ENCODE measurements at places on chromosomes 5 and 9.

DNA sequence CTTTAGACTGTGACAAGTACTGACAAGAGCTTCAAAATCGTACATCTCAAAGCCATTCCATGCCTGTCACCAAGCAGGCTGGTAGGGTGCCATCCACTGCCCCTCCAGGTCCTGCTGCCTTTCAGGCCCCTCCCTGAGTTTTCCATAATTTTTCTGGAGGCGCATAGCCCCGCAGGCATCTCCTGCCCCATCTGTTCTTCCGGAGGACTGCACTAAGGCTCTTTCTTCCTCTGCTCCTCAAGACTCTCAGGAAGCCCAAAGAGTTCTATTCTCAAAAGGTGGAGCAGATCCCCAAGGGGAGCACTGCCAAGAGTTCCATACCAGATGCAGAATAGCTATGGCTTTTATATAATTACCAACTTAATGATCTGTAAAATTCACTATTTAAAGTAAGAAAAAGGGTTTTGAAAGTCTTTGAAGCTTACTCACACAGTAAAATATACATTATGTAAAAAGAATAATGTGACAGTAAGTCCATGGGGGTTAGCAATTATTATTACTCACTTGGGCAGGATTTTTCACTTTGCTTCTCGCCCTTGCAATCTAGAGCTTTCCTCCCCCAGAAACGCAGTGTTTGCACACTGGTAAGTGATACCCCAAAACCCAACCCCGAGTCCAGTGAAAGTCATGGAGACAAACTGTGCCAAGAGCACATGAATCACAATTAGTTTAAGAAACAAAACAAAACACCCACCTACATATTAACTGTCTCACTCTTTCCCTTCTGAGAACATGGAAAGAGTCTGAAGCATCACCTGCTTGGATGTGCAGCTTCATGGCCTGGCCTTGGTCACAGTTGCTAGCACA lies 114.1 kb upstream of the DAPK1 start:
- no peak for DNase-seq

- DNase-seq: peak; percentile 12
Measured at GRCh38 chr5:96434201-96434645, 1.2 kb upstream of the PCSK1 start.

GRCh38 chr5:168585119-168585856 lies 6.1 kb upstream of the PANK3 start:
- DNase-seq: no peak

- DNase-seq: no peak
Measured at GRCh38 chr9:111066468-111066867, 28.2 kb upstream of the LPAR1 start.

DNA sequence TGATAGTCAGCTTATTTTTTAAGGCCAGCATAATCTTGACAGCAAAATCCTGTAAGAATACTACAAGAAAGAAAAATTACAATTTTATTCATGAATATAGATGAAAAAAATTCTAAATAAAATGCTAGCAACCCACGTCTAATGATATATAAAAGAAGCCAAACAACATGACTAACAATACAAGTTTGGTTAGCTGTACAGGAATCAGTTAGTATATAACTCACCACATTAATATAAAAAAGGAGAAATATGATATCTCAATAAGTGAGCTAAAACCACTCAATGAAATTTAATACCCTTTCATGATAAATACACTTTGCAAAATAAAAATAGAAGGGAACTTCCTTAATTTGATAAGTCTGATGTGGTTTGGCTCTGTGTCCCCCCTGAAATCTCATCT lies 139.7 kb upstream of the MAN2A1 start:
- DNase-seq: no peak

GRCh38 chr5:32030686-32031085 lies 143.4 kb downstream of the GOLPH3 start:
- DNase-seq: no peak

GRCh38 chr5:89546657-89547056 lies 663.7 kb upstream of the MEF2C start:
- no peak for DNase-seq

DNA sequence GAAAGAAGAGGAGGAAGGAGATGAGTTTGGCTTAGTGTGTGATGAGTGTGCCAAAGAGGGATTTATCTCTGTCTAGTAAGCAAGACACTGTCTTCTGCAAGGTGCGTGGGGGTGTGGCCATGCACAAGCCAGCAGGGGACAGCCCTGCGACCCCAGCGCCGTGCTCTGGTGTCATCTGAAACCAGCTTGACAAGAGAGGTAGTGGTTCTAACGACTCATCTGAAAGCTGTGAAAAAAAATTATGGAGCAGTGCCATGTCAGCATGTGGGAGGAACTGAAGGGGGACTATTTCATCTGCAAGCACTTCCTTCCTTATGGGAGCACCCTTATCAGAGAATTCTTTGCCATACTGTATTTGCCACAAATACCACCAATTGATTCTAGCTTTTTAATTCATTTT lies 398.6 kb downstream of the PSAT1 start:
- no peak for DNase-seq

DNA sequence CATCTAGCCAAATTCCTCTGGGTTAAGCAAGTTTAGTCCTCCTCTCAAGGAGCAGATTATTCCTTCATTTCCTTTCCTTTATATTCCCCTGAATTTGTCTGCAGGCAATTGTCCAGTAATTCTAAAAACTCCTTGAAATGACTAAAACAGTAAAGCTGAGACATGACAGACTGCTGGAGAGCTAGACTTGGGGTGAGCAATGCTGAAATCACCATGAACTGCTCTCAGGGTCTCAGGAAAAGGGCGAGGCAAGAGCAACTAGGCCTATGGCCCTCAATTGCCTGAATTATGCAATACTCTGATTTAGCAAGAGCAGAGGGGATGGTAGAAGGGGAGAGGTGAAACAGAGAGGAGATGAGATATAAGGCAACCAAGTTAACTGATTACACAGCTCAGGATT lies 172.9 kb upstream of the NREP start:
- no peak for DNase-seq

GRCh38 chr5:137621861-137622823 lies 113.7 kb downstream of the KLHL3 start:
- DNase-seq: no peak

GRCh38 chr5:199197-199949 lies 8.1 kb downstream of the LRRC14B start:
- no peak for DNase-seq

DNA sequence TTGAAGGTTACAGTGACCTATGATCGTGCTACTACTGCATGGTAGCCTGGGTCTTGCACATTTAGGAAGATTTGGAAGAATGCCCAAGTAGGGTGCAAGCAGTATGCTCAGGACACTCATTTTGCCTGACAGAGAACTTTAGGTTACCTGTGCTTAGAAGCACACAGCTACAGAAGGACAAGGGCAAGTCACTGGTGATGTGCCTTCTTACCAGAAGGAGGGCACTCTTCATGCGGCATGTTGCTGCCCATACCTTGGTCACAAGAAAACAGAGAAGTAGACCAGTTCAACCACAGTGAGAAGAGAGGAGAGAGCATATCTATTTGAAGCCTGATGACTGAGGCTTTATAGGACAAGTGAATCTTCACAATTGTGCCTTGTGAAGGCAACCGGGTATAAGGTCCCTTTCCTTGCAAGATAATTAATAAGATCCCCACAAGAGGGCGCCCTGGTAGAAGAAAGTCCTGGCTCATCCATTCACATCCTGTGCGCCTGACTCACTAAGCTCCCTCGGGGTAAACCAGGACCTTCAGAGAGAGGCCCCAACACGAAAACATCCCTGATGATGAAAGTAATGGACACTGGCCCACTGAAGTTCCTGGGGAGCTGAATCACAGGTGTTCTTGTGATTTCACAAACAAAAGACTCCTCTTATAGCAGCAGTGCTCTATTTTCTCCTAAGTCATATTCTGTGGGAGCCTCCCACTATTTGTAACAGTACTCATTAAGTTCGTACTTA lies 38.1 kb upstream of the STARD4 start:
- peak; percentile 75 for DNase-seq

DNA sequence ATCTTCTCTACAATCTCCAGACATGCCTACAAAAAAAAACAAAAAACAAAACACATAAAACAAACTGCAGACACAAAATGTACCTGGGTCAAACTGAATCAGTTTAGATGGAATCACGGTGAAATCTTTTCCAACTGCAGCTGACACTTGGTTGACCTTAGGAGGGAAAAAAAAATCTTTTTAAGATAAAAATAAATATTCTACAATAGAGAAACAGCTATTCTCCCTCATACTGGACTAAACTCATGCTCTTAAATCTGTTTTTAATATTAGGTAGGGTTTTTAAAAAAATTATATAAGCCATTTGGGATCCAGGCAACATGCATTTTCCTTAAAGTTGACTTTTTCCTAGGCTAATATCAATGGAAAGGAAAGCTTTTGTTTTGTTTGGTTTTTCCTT lies 33.8 kb upstream of the CER1 start:
- no peak for DNase-seq

DNA sequence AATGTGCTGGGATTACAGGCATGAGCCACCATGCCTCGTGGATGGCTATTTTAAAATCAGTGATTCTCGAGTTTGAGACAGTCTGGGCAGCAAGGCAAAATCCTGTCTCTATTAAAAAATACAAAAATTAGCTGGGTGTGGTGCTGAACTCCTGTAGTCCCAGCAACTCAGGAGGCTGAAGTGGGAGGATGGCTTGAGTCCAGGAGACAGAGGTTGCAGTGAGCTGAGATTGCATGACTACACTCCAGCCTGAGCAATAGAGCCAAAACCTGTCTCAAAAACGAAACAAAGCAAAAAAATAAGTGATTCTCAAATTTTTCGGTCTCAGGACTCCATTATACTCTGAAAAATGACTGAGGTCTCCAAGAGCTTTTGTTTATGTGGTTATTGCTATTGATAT lies 47.9 kb upstream of the HSPA9 start:
- DNase-seq: no peak

DNA sequence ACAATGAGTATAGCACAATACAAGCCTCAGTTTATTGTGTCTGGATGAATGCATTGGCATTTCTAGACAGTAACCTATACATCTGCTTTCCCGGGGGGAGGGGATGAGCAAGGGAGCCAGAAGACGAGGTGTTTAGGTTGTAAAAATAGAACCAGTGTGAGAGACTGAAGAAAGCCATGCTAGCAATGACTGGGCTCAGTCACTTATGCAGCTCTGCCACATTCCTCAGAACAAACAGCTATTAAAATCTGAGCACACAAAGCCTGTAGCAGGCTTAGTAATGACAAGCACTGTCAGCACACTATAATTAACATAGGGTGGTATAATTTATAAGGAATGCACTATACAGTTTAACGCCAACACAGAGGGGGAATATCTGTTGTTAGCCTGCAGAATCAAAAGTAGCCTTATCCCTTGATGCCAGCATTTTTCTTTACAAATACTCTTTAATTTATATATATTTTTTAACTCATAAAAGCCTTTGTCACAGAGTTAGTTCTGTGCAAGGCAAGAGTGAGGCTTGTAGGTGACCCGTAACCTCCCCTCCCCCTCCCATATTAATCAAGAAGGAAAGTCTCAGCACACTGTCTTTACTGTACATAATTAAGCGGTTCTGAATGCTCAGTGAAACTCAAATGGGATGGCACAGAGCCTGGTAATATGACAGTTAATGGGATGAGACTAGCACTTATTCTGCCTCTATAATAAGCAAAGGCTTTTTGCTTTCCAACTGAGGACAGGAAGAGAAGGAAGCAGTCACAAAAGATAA lies 295.4 kb downstream of the CSNK1G3 start:
- DNase-seq: no peak

Measured in activated gamma-delta T cell treated with Interleukin-2 at 50 U/mL for 16 hours (primary cell).